Hematopoietic multipotent progenitor cell treated with erythropoietin and hydrocortisone succinate and interleukin-3 and kit ligand, for 8 days (in vitro differentiated cells): ENCODE measurements at places on chromosomes 13 and 19.

- no peak for DNase-seq
Observed at GRCh38 chr13:59280297-59280696, 883.4 kb downstream of the DIAPH3 start.

- no peak for DNase-seq
Observed at GRCh38 chr13:111232191-111232590, 88.3 kb upstream of the TEX29 start.

DNA sequence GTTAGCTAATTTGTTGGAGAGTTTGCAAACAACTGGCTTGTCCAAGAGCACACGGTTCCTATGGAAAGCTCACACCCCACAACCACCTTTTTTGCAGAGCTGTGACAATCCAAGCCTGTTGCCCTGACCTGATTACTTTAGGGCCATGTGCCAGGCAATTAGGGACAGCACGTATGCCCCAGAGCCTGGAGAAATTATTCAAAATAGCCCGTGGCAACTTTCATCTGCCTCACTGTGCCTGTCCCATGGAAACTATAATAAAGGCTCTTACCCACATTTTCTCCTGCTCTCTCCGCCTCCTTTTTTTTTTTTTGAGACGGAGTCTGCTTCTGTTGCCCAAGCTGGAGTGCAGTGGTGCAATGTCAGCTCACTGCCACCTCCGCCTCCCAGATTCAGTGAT is 18.6 kb upstream of the FBN3 start:
- DNase-seq = no peak

- no peak for DNase-seq
Observed at GRCh38 chr19:23698711-23699520, 11.9 kb upstream of the ZNF675 start.

DNA sequence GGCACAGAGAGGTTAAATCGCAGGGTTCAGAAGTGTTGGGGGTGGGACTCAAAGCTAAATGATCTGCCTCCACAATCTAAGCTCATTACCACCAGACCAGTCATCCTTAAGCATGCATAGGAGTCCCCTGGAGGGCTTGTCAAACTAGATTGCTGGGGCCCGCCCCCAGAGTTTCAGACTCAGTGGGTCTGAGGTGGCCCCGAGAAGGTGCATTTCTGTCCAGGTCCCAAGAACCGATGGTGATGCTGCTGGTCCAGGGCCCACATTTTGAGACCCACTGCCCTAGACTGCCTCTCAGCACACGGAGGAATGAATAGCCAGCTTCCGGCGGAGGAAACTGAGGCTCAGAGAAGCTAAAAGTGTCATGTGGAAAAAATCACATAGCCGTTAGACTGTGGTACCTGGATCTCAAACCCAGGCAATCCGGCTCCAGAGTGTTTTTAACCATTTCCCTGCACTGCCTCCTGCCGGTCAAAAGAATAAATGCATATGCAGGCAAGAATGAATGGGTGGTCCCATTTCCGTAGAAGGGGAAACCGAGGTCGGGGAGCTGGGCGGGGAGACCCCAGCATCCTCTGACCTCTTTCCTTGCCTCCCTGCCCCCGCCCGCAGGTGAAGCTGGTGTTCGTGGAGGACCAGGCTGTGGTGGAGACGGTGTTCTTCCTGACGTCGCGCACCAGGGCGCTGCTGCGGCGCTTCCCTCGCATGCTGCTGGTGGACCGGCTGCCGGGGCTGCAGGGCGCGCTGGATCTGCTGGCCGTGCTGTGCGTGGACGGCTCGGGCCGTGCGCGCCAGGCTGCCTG is 23.8 kb downstream of the ZSWIM9 start:
- peak; percentile 28 for DNase-seq

GRCh38 chr13:99009987-99010551 is 32.2 kb upstream of the DOCK9 start:
- no peak for DNase-seq

GRCh38 chr19:17862711-17863519 is 3.2 kb downstream of the RPL18A start:
- no peak for DNase-seq

DNA sequence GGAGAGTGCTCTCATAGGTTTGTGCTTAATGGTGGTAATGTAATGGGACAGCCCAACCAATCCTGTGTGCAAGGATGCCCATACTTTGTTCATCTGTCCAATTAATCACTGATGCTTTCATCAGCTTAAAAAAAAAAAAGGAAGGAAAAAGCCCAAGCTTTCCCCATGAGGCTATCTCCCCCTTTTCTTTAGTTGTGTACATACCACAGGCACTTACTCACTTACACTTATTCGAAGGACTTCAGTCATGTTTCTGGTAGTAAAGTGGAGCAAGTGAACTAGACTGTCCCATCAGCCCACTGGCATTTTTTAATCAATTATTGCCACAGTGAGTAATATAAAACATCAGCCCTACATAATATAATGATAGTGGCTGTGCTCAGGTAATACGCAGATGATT is 183.5 kb upstream of the UFM1 start:
- no peak for DNase-seq
